IPS DF 6.9 (cell line): ENCODE measurements at places on chromosomes 3 and 15.

DNA sequence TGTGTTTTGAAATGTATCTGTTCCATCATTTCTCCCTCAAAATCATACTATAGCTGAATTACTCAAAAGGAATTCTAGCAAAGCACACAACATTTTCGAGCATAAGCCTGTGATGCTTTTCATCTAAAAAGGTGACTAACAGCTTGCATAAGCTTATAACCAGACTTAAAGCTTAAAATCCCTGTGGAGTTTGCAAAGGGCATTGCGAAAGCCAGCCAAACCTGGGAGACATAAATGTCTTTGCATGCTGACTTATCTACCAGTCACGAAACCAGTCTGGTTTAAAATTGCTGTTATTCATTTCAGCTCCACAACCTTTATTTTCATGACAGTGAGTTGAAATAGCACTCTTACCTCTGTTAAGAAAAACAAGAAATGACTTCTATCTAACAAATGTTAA is 35.6 kb upstream of the LIPC start:
- no peak for DNase-seq
- H3K4me1 ChIP-seq, result no peaks in the 10 kb centered on the region
- H3K27me3 ChIP-seq, result no peaks in the 10 kb centered on the region
- no peak overlapping the region for H3K27ac ChIP-seq

- H3K36me3 ChIP-seq, result no peaks in the 10 kb centered on the region
- no peak overlapping the region for H3K27ac ChIP-seq
- no peaks in the 10 kb centered on the region for H3K27me3 ChIP-seq
- DNase-seq, result no peak
- H3K4me3 ChIP-seq, result no peak overlapping the region
Measured at GRCh38 chr3:129077222-129077621, 16.6 kb downstream of the GP9 start.

GRCh38 chr3:26712211-26713026 is 89.8 kb downstream of the LRRC3B start:
- no peaks in the 10 kb centered on the region for H3K36me3 ChIP-seq
- peak; percentile 27 for DNase-seq
- no peaks in the 10 kb centered on the region for H3K27me3 ChIP-seq
- H3K27ac ChIP-seq, result no peak overlapping the region
- H3K4me1 ChIP-seq, result no peaks in the 10 kb centered on the region

- no peaks in the 10 kb centered on the region for H3K36me3 ChIP-seq
- no peaks in the 10 kb centered on the region for H3K27me3 ChIP-seq
Measured at GRCh38 chr3:188656196-188656982, 502.4 kb downstream of the LPP start.
